ENCODE measurements at places on chromosomes 7 and 10.

DNA sequence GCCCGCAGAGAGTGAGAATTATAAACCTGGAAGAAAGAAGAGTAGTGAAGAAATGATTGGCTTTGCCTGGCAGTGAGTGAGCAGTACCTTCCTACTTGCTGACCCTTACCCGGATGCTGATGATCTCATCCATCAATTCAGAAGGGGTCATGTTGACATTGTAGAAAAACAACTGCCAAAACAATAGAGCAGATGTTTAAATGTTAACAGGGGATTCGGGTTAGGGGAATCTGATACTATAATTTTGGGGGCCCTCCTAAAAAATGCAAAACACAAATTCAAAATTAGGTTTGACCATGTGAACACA lies 78.1 kb downstream of the MYOF start:
- no peak for DNase-seq

- DNase-seq = no peak
Observed at GRCh38 chr7:105985672-105986215, 22.7 kb downstream of the CDHR3 start.

GRCh38 chr7:24871770-24872169 lies 108.2 kb downstream of the OSBPL3 start:
- peak; percentile 78 for DNase-seq

DNA sequence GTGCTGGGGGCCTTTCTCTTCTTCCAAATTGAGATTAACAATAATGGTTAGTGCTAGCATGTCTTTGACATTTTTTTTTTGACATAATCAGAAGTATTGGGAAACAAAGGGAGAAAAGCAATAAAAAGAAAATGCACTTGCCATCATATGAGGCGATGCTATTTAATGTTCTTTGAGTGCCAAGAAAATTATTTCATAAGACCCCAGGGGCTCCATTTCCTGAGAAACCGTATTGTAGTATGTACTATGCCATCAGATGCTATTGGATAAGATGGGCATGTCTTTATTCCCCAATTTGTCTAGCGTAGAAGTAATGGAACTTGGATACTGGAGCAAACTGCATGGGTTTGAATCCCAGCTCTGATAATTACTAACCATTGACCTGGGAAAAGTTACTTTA lies 408.9 kb downstream of the ADRA2A start:
- DNase-seq = no peak

GRCh38 chr10:64444163-64444562 lies 923.0 kb downstream of the REEP3 start:
- no peak for DNase-seq

- no peak for DNase-seq
Observed at GRCh38 chr10:63707254-63707910, 186.2 kb downstream of the REEP3 start.

DNA sequence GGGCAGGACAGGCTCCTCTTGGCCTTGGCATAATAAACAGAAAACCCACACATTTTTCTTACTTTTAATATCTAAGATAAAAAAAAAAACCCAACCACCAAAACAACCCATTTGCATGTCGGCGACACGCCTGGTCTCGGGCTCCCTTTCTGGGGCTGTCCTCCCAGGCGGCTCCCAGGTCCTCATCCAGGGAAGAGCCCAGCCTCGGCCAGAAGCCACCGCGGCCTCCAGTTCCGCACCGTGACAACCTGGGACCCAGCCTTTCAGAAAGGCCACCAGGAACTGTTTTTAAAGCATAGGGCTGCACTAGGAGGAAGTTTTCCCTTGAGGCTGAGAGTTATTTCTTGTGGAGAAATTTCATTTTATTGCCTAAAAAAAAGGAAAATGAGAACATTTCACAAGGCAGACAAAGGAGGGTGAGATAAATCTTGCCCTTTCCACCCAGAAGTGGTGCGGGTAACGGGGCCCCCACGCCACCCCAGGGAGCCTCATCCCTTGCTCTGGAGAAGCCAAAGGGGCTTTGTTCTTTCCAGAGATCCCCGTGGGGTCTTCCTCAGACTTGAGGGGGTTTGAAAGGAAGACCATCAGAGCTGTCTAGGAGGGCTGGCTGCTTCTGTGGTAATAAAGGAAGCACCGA lies 39.2 kb upstream of the MKRN1 start:
- DNase-seq = no peak

All from Karpas-422 (cell line).